ENCODE measurements at places on chromosomes 4 and X. TPM values are rescaled to one million over a fixed set of nuclear protein-coding genes. Genes with fewer than 3 reads are reported as not detected.

DNA sequence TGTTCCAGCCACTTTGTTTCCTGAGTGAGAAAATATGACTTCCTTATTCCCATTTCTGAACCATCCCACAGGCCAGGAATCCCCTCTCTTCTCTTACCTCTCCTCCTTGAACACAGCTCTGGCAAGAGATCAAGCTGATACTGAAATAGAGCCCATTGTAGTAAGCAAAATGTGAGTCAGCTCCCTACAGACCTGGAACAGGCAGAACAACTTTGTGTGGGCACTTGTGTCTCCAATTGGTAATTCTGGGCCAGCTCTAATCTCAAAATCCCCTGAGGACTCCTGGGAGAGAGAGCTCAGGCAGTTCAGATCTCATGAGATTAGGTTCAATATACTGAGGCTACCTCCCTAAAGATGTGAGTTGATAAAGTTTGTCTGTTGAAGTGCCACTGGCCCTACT lies 213.5 kb downstream of the GUCY2F start:
- DNase-seq = no peak

RADX gene
- total RNA-seq = 4.0 TPM

- no peak for DNase-seq
These were observed 30.9 kb downstream of the CASP6 start for GRCh38 chr4:109672169-109672930.

DNA sequence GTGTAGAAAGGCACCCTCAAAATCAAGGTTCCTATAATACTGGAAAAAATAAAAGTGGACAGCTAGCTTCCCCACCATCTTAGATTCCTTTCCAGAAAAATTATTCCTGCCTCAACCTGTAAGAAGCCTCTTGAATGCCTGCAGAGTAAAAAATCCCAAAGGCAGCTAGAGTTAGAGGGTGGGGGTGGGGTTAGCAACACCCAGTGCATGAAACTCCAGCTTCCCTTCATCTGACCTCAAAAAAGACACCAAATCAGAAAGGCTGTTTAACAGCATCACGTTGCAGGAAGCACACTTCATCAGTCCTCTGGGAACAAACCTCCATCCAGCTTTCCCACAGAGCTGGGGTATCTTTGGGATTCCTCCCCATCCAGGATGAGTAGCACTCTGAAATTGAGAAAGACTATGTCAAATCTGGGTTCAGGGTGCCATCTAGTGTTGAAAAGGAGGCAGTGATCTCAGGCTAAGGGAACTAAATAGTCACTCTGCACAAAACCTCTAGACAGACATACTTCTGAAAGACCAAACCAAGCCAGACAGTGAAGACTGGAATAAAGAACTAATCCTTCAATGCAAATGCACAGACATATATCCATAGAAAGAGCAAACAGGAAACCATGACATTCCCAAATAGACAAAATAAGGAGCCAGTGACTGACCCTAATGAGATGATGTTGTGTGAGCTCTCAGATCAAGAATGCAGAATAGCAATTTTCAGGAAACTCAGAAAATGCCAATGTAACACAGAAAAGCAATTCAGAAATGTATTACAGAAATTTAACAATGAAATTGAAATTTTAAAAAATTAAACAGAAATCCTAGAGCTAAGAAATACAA lies 97.9 kb downstream of the ARHGEF9 start:
- DNase-seq = peak; percentile 15

DNA sequence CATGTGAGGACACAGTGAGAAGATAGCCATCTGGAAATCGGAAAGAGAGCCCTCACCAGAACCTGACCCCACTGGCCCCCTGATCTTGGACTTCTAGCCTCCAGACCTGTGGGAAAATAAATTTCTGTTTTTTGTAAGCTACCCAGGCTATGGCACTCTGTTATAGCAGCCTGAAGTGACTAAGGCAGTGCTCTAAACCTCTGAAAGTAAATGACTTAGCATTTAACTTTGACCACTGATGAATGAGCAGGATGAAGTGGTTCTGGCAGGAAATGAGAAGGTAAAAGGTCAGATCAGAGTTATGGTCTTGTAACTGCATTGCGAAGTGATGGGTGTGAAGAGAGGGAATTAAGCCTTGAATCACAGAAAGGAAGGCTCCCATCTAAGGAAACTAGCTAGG lies 17.0 kb downstream of the GPAT3 start:
- no peak for DNase-seq

MUC7 gene
- total RNA-seq = 140 TPM

DNA sequence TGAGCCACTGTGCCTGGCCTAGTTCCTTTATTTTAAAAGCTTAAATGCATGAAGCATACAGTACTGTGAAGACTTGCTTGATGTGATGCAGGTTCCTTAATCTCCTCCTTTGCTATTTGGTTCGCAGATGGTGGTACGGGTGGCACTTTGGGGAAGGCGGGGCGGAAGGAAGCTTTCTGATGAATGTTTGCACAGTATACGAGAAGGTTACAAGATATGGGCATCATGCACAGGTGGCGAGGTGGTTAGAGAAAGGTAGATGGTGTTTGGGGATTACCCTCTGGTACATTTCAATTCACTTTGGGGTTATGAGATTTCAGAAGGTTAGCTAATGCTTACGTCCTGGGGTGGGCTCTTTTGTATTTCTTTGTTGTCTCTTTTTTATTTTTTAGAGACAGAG lies 17.2 kb downstream of the RHOH start:
- no peak for DNase-seq

DNA sequence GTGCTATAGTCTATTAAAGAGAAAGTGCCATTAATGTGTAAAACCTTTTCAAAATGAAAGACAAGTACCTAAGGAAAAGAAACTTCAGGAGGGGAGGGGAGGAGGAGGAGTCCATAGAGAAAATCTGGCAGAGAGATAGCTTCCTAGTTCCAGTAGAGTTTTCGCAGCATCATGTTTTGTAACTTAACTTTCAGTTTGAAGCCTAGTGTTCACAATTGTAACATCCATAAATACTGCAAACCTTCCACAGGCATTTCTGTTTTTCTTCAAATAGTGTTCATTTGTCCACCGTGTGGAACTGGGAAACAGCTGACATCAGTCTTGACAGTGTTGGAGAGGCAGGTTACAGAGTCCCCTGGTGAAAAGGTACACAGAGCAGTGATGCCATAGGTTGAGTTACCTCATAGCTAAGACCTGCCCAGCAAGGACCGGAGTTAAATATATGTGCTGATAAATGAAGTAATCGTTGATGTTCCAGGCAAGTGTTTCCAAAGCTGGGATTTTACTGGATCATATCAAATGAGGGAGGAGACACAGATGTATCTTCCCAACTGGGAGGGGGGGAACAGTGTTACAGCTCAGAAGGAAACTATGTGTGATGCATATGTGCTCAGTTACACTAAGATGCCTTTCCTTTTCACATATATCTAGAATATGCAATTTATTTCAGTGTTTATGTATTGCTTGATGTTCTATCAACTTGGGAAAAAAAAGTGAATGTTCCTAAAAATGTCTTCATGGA lies 369.5 kb upstream of the FAM241A start:
- DNase-seq = peak; percentile 22

GPM6B gene
- total RNA-seq = 38.9 TPM

DNA sequence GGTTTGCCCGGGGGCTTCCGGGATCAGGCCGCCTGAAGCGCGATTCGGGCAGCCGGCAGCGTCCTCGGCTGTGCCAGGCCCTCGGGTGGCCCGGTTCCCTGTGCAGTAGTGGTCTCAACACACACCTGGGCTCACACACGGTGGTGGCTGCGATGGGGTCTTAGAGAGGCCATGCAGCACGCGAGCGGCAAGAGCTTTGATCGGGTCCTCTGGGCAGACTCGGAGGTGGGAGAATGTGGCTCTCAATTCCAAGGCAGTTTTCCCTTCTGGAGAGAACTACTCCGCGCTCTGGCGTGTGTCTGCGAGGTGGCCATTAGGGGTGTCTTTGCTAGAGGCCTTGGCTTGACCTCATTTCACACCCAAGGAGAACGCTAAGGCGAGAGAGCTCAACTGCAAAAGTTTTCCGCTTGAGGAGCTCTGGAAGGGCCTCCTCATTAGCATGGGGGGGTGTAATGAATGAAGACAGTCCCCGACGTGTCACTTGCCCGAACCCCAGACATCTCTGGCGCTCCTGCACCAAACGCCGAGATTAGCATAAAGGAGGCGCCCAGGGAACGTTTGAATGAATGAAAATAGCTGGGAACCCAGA lies 771 bp upstream of the RBPJ start:
- DNase-seq = no peak

RAB9B gene
- total RNA-seq = 36.2 TPM

DNA sequence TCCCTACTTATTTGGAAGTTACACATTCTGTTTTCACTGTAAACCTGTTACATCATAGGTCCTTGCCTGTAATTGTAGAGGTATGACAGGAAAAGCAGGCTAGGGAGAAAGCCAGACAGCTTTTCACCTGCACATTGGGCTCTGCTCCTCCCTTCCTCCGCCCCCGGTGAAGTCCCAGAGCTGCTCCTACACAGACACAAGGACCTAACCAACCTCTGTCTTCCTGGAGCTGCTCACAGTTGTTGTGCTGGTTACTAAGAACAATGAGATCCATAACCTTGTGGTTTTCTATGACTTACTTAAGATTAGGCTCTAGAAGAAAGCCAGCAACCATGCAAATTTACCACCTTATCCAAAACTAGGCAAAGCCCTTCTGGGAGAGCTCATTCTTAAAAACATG lies 40.0 kb downstream of the MOSPD2 start:
- no peak for DNase-seq

DNA sequence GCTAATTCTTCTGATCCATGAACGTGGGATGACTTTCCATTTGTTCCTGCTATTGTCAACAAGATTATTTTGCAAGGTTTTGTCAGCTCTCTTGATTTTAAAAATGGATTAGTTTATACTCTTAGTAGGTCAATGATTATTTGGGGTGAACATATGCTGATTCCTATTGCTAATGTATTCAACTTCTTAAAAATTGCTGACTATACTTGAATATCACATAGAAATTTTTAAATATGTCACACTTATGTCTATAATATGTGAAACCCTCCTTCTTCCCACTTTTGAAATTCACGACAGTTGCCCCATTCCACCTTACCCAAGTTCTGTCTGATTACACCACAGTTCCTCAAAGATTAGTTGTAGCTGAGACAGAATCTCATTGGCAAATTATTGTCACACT lies 465.7 kb upstream of the TENM3 start:
- no peak for DNase-seq

DNA sequence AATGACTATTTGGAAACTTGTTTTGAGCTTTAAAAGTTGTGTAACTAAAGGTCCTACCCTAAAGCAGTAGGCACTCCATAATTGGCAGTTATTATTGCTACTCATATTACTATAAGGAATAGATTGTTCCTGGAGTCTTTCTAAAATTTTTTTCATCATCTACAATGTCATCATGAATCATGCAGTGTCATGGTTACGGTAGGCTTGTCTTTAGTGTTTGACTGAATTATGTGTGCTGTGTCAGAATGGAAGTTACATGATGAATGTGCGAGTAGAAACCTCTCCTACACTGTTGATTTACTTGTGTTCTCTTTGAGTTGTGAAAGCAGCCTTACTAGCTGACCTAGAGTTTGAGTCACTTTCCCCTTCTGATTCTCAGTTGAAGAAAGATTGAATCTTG lies 1099.9 kb downstream of the RAPGEF2 start:
- DNase-seq = no peak

HSFX3 gene
- total RNA-seq = not detected

DNA sequence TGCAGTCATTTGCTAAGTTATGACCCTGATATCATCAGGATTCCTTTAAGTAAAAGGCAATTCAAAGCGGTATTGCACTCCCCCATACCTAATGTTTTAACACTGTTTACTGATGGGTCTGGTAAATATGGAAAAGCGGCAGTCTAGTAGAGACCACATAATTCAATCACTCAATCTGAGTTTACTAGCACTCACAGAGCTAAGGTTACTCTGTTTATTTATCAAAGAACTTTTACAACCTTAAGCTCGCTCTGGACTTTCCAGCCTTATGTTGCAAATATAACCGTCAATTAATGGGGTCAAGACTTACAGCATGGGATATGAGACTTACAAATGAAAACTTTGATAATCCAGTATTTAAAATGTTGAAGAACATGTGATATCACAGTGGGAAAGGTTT lies 124.5 kb upstream of the ZCCHC13 start:
- DNase-seq = no peak

DNA sequence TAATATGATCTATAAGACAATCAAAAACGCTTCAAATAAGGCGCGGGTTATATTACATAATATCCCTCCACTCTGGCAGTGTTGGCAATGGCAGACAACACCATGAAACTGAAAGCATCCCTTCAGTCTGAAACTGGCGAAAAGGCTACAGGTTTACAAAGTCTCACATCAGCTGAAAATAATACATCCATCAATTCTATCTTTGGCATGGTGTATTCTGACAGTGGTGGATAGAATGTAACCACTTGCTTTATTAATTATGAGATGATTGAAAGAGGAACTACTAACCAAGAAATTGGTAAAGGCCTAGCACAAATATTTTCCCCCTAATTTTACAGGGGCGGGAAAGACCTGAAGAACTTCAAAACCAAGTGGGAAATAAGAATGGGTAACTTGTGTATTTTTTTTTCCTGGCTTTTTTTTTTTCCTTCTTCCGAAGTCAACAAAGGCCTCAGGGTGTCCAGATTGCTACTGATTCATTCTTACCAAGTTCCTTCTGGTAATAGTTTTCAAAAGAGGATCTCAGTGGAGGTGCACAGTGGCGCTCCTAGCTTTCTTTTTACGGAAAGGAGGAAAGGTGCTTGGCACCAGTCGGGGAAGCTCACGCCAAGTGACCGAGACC lies 728 bp downstream of the UBA6 start:
- peak; percentile 45 for DNase-seq

DNA sequence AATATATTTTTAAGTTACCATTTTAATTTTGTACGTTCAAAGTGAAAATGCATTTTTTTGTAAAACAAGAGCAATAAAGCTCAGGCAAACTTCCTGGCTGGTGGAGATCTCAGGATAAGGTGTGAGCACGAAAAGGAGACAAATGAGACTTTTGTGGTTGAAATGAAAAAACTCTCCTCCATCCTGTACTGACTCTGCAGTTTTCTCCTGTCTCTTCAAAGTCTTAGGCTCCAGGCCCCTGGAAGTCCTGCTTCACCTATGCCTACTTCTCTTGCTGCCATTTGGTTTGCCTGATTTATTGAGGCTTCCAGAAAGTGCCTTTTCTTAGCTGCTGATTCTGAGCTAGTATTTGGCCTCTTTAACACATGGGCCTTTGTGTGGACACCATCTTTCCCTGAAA lies 77.7 kb downstream of the MAML3 start:
- DNase-seq = no peak
